Epithelial cell of umbilical artery (primary cell): ENCODE measurements at places on chromosomes 12 and 14. TPM values are rescaled to one million over a fixed set of nuclear protein-coding genes. Genes with fewer than 3 reads are reported as not detected.

Gene TM7SF3
- total RNA-seq = 88.0 and 109 TPM in 2 replicates

Gene SLC6A12
- total RNA-seq = not detected in 2 replicates

Gene CPM
- 34.2 and 39.0 TPM in 2 replicates for total RNA-seq

Gene CIDEB
- 0.32 and 3.2 TPM in 2 replicates for total RNA-seq

Gene TRIAP1
- total RNA-seq = 56.4 and 58.5 TPM in 2 replicates

Gene MYO1H
- total RNA-seq = not detected in 2 replicates

Gene INSM2
- not detected in 2 replicates for total RNA-seq

Gene PLA2G1B
- total RNA-seq = not detected in 2 replicates

Gene KRT77
- not detected in 2 replicates for total RNA-seq

Gene AHNAK2
- total RNA-seq = 42.6 and 42.7 TPM in 2 replicates

Gene PTPN21
- 3.9 and 4.4 TPM in 2 replicates for total RNA-seq

Gene CCDC177
- not detected in 2 replicates for total RNA-seq

Gene PPP1R1A
- not detected in 2 replicates for total RNA-seq

Gene OR10A7
- not detected in 2 replicates for total RNA-seq

Gene RNASE2
- not detected in 2 replicates for total RNA-seq

Gene LRTM2
- not detected in 2 replicates for total RNA-seq

Gene METTL17
- 41.6 and 42.6 TPM in 2 replicates for total RNA-seq

Gene ISCA2
- 14.6 and 15.9 TPM in 2 replicates for total RNA-seq

Gene LYZ
- total RNA-seq = not detected in 2 replicates

Gene LBHD2
- not detected in 2 replicates for total RNA-seq

Gene SYNDIG1L
- not detected in 2 replicates for total RNA-seq

Gene ZFHX2
- total RNA-seq = under 0.01 and 0.46 TPM in 2 replicates

Gene MAPKAPK5
- 24.5 and 34.1 TPM in 2 replicates for total RNA-seq

Gene TGFB3
- 0.91 and 1.3 TPM in 2 replicates for total RNA-seq

Gene PLEK2
- 14.9 and 27.0 TPM in 2 replicates for total RNA-seq

Gene GZMB
- total RNA-seq = not detected in 2 replicates

Gene NR1H4
- total RNA-seq = not detected in 2 replicates

Gene TEX22
- 0.15 TPM in 1 of 2 replicates, not detected in the other for total RNA-seq

Gene CMTM5
- total RNA-seq = not detected in 2 replicates

Gene SRGAP1
- total RNA-seq = 1.3 and 4.0 TPM in 2 replicates

Gene TAS2R31
- 5.2 and 6.8 TPM in 2 replicates for total RNA-seq

Gene GLS2
- total RNA-seq = not detected in 2 replicates

Gene RNF212B
- total RNA-seq = not detected in 2 replicates

Gene XRCC3
- 14.9 and 28.0 TPM in 2 replicates for total RNA-seq

Gene RNASE7
- not detected in 2 replicates for total RNA-seq

Gene FGF6
- total RNA-seq = not detected in 2 replicates

Gene LRP6
- 45.8 and 71.0 TPM in 2 replicates for total RNA-seq

Gene RBP5
- total RNA-seq = not detected in 2 replicates

Gene CCDC197
- not detected in 2 replicates for total RNA-seq

Gene TAS2R13
- total RNA-seq = 0.32 and 1.8 TPM in 2 replicates

Gene PIANP
- total RNA-seq = under 0.01 TPM in 1 of 2 replicates, not detected in the other

Gene PPTC7
- total RNA-seq = 8.8 and 11.4 TPM in 2 replicates

Gene IRAK4
- 17.5 and 28.1 TPM in 2 replicates for total RNA-seq
